ENCODE measurements at places on chromosomes 12 and 14.

- no peak for DNase-seq
These were observed 13.3 kb downstream of the TNS2 start for GRCh38 chr12:53062977-53063707.

DNA sequence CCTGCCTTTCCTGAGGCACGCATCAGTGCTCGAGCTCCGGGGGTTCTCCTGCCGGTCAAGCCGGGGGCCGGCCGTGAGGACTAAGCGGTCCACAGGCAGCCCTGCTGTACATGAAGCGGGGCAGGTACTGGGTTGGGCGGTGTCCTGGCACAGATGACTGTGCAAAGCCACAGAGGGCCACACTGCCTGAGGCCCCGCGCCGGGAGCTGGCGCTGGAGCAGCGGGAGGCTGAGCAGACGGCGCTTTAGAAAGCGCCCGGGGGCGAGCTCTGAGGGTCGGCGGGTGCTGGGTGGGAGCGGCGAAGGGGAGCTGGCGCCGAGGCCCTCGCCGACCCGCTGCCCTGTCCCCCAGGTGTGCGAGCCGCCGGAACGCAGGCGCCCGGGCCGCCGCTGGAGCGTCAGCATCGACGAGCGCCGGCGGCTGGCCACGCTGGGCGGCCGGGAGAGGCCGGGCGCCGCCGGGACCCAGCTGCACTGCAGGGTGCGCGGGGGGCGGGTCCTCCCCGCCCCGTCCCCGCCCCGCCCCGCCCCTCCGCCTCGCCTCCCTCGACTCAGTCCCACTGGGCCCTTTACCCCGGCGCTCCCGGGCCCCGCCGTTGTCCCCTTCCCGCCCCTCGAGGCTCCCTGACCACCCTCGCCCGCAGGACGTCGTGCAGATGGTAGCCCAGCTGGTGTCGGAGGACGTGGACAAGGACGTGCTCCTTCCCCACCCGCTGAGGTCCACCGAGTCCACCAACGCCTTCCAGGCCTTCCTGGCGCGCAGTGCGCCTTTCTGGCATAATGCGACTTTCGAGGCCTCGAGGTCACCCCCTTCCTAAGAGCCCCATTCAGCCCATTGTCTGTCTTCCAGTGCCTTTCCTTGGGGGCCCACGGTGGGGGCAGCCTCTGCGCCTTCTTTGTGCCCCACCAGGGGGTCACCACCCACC, 8.3 kb upstream of the MTA1 start:
- peak; percentile 43 for DNase-seq

DNA sequence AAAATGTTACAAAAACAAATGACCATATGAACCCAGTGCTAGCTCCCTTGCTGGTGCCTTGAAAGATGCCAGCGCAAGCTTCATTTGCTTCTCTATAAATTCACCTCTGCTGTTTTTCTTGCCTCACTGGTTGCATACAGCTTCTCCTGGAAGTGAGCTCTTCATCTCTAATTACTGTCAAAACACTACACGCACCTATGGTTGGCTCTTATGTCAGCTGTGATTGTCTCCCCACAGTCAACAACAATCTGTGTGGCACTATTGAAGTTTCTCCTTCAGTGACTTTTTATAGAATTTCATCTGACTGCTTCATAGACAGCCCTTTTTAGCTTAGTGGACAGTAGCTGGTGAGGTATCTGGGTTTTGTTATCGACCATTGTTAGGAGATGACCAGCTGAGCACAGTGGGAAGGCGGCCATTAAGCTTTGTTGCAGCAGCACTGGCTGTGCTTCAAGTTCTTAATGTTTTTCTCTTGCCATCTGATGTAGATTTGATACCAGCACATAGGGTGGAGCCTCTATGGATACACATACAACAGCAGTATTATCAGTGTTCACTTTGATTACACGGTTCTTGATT, 131.8 kb downstream of the KITLG start:
- DNase-seq: no peak

GRCh38 chr12:15192720-15193119, 28.5 kb downstream of the RERG start:
- no peak for DNase-seq

GRCh38 chr14:62711351-62712023, 333.8 kb downstream of the KCNH5 start:
- DNase-seq: no peak

DNA sequence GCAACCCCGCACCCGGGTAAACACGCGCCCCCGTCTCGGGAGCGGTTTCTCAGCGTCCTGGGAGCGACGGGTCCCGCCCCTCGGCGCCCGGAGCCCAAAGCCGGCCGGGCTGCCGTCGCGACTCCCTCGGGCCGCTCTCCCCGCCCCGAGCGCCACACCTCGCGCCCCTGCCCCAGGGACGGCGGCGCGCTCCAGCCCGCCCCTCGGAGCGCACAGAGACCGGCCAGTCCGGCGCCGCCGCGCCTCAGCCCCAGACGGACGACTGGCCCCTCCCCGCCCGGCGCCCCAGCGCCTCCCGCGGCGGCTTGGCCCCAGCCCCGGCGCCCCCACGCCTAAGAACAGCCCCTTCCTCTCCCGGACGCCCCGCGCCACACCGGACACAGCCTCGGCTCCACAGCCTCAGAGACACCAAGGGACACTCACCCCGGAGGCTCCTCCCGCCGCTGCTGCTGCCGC, 411 bp downstream of the BTBD7 start:
- peak; percentile 94 for DNase-seq

Data from upper lobe of left lung (tissue), 6 donors.